ENCODE measurements at places on chromosomes 2 and 18. TPM values are rescaled to one million over a fixed set of nuclear protein-coding genes. Genes with fewer than 3 reads are reported as not detected.

GRCh38 chr2:65158557-65158956 lies 28.7 kb upstream of the RAB1A start:
- peaks cover 16% of the 10 kb centered on the region for H3K4me1 ChIP-seq
- no peak overlapping the region for H3K4me3 ChIP-seq
- no peaks in the 10 kb centered on the region for H3K27me3 ChIP-seq
- H3K36me3 ChIP-seq: no peaks in the 10 kb centered on the region
- no peak for DNase-seq

DNA sequence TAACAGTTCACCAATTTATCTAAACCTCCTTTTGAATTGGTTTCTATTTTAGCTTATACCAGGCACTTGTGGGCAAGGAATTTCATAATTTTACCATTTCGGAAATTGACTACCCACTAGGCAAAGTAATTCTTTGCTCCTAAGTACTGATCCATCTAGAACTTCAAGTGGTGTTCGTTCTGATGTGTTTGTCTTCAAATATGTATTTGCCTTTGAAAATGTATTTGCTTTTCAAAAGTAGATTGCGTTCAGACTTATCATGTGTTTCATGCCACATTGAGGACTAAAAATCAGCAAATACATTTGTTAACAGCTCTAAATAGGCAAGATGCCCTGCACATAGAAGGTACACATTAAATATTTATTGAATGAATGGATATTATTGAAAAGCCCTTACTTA lies 26.7 kb downstream of the IFIH1 start:
- no peak for DNase-seq
- no peak overlapping the region for H3K27ac ChIP-seq
- peaks cover 17% of the 10 kb centered on the region for H3K36me3 ChIP-seq
- H3K4me3 ChIP-seq: no peak overlapping the region
- no peaks in the 10 kb centered on the region for H3K27me3 ChIP-seq

Gene RTTN
- 24.2 TPM for total RNA-seq

Gene SNTG2
- not detected for total RNA-seq

Gene MYO5B
- not detected for total RNA-seq

- peaks cover 1% of the 10 kb centered on the region for H3K36me3 ChIP-seq
- no peaks in the 10 kb centered on the region for H3K27me3 ChIP-seq
- H3K27ac ChIP-seq: peak overlapping the region; percentile 78
- H3K4me1 ChIP-seq: peaks cover 46% of the 10 kb centered on the region
These were observed 40.8 kb upstream of the MYO1B start for GRCh38 chr2:191204433-191204832.

Measured in activated CD4-positive, alpha-beta T cell treated with anti-CD3 and anti-CD28 coated beads, Interleukin-2, amount 10 ng/mL, durations not matched to agents 7 days and 5 days (primary cell).